Activated CD8-positive, alpha-beta memory T cell treated with anti-CD3 and anti-CD28 coated beads for 1 hour (primary cell): ENCODE measurements at places on chromosomes 3 and 15.

DNA sequence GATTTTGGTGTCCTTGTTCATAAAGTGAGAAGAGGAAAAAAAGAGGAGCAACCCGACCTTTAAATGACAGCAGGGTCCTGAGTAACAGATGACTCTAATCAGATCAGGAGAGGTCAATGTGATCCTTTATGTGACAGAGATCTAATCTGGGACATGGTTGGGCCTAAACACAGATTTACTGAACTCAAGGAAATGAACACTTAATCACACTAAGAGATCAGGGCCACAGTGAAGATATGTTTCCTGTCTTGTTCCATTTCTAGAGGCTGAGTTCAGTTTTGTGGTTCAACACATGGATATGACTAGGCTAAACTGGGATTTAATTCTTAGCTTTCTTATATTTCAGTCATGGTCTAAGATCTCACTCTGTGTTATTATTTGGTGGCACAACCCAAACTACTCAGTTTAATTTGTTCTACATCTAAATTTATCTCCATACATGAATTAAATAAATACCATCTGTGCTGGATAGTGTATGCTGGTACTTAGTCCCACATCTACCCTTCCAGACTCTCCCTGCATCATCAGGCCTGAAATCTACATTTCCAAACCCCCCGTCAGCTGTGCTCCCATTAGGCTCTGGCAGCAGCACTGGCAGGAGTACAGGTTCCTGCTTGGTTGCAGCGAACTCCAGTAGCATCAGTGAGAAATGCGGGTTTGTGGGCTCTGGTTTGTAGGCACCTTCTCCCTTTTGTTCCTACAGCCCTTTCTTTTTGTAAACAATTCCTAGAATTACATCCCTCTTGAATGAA lies 22.6 kb downstream of the SFMBT1 start:
- no peak for DNase-seq

DNA sequence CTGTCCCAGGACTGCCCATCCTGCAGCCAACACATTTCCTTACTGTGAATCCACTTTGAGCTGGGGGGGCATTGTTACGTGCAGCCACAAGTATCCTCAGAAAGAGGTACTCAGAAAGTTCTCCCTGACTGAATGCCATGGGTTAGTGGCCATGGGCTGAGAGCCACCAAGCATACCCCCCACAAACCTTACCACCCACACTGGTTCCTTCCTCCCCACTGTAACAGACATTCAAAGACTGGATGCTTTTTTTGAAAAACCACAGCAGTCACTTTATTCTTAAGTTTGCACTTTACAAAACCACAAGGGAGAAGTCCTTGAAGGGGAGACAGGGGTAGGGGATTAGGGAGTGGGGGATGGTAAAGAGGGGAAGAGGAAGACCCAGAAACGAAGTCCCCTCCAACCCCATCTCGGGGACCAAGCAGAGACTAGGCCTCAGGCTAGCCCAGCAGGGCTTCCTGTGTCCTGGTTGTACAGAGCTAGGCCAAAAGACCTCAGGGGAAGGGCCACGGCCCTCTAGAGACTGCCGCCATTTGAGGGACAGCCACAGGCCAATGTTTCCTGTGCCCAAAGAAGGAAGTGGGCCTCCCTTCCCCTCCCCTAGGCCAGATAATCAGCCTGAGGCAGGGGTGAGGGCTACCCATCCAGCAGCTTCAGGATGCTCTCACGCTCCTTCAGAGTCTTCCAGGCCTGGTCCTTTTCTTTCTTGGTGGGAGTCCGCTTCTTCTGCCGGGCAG lies 10.1 kb upstream of the CAMK1 start:
- no peak for DNase-seq

DNA sequence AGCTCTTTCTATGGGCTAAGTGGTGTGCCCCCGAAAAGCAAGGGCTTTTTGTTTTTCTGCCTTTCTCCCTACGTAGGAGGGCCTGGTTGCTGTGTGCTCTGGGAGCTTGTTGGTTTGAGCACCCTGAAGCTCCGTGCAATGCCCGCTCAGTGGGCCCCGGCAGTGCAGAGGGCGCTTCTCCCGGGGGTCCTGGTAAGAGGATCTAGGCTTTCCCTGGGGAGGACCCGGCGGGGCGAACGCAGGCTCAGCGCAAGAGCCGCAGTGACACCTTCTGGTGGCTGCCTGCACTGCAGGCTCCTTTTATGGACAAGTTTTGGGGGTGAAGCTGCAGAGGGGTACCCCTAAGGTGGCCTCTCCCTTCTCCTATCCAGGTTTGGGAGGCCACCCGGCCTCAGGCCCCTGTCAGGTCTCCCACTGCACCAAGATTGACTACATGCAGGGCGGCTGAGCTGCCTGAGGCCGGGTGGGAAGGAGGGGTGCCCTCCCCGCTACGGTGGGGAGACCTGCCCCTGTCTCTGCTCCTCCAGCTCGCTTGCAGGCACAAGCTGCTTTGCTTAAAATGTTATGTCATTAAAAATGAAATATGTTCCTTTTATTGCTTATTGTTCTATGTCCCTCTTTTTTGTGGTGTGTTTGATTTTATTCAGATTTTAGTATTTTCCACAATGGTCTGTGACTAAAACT lies 387.9 kb downstream of the GABRG3 start:
- no peak for DNase-seq

- no peak for DNase-seq
Observed at GRCh38 chr3:53618936-53619335, 124.5 kb downstream of the CACNA1D start.

DNA sequence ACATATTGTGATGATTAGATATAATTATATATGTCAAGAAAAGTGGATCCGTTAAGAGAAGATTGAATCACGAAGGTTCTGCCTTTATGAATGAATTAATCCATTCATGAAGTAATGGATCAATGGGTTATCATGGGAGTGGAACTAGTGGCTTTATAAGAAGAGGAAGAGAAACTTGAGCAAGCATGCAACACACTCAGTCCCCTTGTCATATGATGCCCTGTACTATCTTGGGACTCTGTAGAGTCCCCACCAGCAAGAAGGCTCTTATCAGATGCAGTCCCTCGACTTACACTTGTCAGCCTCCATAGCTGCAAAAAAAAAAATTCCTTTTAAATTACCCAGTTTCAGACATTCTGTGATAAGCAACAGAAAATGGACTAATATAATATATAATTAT lies 301.9 kb downstream of the RAP2B start:
- no peak for DNase-seq

GRCh38 chr15:72176159-72176558 lies 21.4 kb downstream of the GRAMD2A start:
- DNase-seq, result no peak

- no peak for DNase-seq
Observed at GRCh38 chr3:16841041-16841753, 43.6 kb upstream of the PLCL2 start.

- DNase-seq, result no peak
Observed at GRCh38 chr3:58535531-58536500, 1.2 kb downstream of the ACOX2 start.

DNA sequence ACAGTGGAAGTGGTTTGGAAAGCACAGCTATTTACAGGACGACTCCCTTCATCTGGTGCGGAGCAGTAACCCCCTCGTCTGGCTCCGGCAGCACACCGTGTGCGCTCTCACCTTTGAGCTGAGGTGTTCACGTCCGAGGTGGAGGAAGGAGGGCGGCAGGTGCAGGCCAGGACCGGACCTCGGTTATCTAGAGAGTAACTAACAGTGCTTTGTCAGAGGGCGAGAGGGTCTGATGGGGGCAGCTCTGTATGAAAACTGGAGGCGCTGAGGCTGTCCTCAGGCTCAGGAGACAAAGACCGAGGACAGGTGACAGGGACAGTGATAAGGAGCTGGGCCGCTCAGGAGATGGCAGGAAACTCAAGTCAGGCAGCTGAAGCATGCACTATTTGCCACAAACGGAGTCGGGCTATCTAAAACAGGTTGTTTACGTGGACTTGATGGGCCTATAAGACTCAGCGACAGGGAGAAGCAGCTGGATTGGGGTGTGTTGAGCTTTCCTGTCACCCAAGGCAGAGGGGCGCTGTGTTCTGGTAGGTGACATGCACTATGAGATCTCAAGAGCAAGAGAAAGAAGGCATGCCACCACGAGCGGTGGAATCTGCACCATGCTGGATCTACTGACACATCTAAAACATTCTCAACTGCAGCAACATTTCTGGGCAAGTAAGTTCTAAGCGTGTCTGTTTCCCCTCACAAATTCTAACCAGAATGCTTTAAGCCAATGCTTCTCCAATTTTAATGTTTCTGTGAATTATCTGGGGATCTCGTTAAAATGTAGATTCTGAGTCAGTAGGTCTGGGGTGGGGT lies 155.2 kb downstream of the XXYLT1 start:
- no peak for DNase-seq

DNA sequence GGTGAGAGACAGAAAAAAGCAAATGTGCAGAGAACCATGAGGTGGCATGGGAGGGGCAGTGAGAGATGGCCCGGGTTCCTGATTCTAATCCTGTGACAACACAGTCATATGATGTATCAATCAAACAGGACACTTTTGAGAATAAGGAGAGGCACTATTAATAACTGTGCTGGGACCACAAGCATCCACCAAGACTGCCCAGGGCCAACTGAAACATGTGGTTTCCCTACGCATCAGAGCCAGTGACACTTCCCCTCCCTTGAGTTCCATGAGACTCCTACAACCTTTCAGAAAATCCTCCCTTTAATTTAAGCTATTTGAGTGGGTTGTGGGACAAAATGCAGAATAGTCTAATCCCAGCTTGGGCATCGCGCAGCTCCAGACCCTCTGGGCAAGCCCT lies 17.4 kb downstream of the SH3BP5 start:
- DNase-seq, result no peak

GRCh38 chr15:70475921-70476320 lies 287.4 kb downstream of the UACA start:
- DNase-seq, result no peak

DNA sequence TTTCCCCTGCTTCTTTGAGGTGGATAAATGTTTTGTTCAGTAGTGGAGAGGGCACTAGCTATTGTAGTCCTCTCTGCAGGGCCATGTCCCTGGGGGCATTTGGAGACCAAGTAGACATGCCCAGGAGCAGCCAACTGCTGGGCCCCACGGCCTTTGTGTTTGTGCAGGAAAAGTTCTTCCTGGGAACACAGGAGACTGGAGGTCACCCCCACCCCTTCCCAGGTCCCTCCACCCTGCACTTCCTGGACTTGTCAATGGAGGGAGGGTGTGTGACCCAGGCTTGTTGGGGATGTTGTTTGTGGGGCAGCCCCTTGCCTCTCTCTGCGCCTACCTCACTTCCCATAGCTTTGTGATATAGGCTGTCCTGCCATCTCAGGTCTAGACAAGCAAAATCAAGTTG lies 317.0 kb upstream of the LRRFIP2 start:
- no peak for DNase-seq

DNA sequence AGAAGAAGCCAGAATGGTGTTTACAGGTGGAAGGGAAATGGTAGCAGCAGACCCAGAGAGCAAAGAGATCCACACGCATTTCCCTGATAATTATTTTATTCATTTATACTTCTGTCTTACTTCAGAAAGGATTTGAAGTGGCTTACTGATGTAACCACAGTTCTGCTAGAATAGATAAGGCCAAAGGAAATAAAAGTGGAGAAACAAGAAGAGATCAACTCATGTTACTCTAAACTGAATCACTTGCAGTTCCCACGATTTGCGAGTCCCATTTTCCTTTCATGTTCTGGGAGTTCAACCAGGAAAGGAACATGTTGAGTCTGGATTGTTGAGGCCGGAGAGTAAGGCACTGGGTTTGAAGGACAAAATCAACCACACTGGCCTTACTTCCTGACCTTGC lies 151.8 kb downstream of the MYRIP start:
- no peak for DNase-seq

DNA sequence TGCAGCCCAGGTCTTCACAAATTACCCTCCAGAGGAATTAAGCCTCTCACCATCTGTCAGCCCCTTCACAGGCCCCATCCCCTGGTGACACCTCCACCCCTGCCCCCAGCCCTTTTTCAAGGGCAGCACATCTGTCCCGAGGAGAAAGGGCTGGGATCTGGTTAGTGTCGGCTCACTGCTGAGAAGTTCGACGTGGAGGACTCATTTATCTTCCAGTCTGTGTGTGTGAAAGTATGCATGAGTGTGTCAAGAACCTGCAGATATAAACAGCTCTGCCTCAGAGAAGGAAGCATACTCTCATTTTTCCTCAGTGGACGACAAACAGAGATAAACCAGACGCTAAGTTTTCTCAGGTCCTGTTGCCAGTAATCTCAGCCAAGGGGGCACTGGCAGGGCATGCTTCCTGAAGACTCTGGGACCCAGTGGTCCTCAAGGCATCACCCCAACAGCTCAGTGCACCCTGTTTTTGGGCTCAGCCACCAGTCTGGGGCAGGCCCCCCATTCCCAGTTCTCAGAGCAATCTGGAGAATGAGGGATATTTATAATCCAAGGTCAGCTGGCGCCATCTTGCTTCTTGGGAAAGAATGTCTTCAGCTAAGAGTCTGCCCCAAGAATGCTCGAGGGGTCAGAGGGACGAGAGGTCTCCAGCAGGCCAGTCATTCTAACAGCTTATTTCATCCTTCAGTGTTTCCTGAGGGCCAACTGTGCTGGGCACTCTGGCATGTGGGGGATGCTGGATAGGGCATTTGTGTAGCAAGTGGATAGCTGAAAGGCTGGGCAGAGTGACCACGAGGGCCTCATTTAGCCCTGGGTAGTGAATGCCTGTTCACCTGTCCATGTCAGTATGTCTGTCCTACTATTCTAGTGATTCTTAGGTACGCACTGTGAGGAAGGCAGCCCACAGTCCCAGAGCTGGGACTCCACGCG lies 73.6 kb downstream of the ADCY5 start:
- DNase-seq, result no peak

DNA sequence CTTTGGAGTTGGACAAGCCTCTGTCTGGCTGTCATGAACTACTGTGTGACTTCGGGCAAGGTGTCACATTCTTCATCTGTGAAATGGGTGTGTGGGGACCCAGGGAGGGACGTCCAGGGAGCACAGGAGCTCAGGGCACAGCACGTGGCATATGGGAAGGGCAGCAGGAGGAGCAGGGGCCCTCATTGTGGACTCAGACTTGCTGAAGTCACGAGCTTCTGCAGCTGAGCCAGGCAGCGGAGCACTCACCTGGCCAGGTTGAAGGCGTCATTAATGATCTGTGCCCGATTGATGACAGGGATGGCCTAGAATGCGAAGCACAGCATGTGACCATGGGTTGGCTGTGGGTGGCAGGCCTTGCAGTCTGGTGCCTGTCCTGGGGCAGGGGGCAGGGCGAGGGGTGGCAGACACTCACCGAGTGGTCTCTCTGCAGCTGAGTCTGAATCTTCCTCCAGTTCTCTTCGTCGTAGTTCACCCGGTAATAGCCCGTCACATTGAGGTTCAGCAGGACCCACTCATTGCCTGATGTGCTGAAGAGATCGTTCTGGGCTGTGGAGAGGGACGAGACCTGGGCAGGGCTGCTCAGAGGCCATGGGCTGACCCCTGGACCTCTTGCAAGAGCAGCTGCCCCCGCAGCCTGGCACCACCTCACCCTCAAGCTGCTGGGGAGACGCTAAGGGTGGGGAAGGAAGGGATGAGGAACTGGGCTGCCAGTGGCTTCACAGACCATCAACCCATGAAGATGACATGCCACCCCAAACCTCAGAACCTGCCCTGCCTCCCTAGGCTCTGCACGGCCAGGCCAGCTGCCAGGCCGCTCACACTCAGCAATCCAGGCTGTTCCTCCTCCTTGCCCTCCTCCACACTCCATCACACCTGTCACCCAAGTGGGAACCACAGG lies 15.4 kb downstream of the ANPEP start:
- no peak for DNase-seq

- DNase-seq, result no peak
Observed at GRCh38 chr3:171832989-171833388, 10.2 kb upstream of the TMEM212 start.
